ENCODE measurements at places on chromosomes 6 and 20. TPM values are rescaled to one million over a fixed set of nuclear protein-coding genes. Genes with fewer than 3 reads are reported as not detected.

GRCh38 chr6:28816909-28817807 is 106.6 kb downstream of the TRIM27 start:
- DNase-seq, result no peak
- H3K27ac ChIP-seq, result no peak overlapping the region
- H3K27me3 ChIP-seq, result peaks cover 72% of the 10 kb centered on the region
- peaks cover 17% of the 10 kb centered on the region for H3K36me3 ChIP-seq
- peak overlapping the region; percentile 7 for H3K4me3 ChIP-seq

DNA sequence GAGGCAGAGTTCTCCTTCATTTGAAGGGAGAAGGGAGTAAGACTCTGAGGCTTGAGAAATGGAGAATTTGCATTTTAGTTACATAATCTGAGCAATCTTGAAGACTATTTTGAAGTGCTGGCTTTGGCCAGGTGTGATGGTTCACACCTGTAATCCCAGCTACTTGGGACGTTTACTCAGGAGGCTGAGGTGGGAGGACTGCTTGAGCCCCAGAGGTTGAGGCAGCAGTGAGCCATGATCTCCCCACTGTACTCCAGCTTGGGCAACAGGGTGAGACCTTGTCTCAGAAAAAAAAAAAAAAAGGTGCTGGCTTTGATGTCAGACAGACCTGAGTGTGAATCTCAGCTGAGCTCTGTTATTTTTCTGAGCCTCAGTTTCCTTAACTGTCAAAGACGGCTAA is 12.4 kb upstream of the ARMC12 start:
- peaks cover 60% of the 10 kb centered on the region for H3K4me1 ChIP-seq
- no peaks in the 10 kb centered on the region for H3K27me3 ChIP-seq
- no peaks in the 10 kb centered on the region for H3K36me3 ChIP-seq
- H3K27ac ChIP-seq, result no peak overlapping the region

GRCh38 chr20:64146301-64146935 is 17.8 kb upstream of the MYT1 start:
- H3K27ac ChIP-seq, result no peak overlapping the region
- peaks cover 3% of the 10 kb centered on the region for H3K36me3 ChIP-seq
- DNase-seq, result no peak
- H3K4me3 ChIP-seq, result no peak overlapping the region
- H3K27me3 ChIP-seq, result peaks cover 3% of the 10 kb centered on the region

DNA sequence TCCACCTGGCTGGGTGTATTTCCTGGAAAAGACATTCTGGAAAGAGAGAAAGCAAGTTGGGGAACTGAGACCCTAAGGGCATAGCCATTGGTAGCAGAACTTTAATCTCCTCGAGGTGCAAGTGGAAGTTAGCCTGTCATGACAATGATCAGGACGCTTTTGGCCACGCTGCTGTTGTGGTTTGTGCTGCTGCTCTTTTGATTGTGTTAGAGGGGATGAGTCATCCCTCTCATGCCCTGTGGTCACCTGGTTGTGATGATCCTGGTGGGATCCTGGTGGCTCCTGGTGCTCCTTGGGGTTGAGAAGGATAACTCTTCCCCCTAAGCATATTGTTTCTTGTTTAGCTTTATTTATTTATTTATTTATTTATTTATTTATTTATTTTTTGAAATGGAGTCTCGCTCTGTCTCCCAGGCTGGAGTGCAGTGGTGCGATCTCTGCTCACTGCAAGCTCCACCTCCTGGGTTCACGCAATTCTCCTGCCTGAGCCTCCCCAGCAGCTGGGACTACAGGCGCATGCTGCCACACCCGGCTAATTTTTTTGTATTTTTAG is 350.3 kb downstream of the KIF16B start:
- no peak for DNase-seq
- H3K36me3 ChIP-seq, result no peaks in the 10 kb centered on the region
- H3K4me1 ChIP-seq, result no peaks in the 10 kb centered on the region
- no peaks in the 10 kb centered on the region for H3K27me3 ChIP-seq
- H3K4me3 ChIP-seq, result no peak overlapping the region
- no peak overlapping the region for H3K27ac ChIP-seq

GRCh38 chr6:159119791-159120190 is 49.4 kb upstream of the FNDC1 start:
- H3K4me3 ChIP-seq, result no peak overlapping the region
- H3K4me1 ChIP-seq, result peaks cover 5% of the 10 kb centered on the region
- no peak for DNase-seq
- no peaks in the 10 kb centered on the region for H3K36me3 ChIP-seq
- peaks cover 18% of the 10 kb centered on the region for H3K27me3 ChIP-seq
- no peak overlapping the region for H3K27ac ChIP-seq

DNA sequence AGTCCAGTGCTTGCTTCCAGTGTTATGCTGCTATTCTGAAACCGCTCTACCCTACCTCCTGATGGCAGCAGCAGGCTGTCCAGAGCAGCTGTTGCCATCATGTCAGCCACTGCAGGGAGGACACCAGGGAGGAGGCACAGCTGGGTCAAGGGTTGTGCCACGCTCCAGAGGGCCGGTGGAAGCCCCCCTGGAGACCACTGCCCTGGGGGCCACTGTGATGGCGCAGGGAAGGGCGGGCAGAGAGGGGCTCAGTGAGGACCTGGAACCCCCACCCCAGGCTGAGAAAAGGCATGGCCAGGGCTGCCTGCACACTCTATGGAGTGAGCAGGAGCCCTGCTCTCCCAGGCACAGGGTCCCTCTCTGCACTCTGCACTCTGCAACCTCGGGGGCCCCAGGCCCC is 271.3 kb upstream of the BTBD3 start:
- no peak for DNase-seq
- H3K4me1 ChIP-seq, result no peaks in the 10 kb centered on the region
- H3K36me3 ChIP-seq, result no peaks in the 10 kb centered on the region
- no peaks in the 10 kb centered on the region for H3K27me3 ChIP-seq
- no peak overlapping the region for H3K4me3 ChIP-seq

- H3K36me3 ChIP-seq, result no peaks in the 10 kb centered on the region
- DNase-seq, result no peak
- no peak overlapping the region for H3K27ac ChIP-seq
- H3K27me3 ChIP-seq, result no peaks in the 10 kb centered on the region
These were observed 17.9 kb upstream of the MOCS1 start for GRCh38 chr6:39952167-39952566.

DNA sequence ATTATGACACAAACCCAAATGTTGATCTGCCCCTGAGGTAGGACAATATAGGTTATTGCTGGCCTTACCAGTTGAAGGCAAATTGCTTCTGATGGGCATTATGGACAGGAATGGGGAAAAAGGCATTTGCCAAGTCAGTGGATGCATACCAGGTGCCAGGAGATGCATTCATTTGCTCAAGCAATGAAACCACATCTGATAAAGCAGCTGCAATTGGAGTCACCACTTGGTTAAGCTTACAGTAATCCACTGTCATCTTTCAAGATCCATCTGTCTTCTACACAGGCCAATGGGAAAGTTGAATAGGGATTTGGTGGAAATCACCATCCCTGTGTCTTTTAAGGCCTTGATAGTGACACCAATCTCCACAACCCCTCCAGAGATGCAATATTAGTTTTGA is 648.6 kb downstream of the COL12A1 start:
- H3K27me3 ChIP-seq, result no peaks in the 10 kb centered on the region
- no peak overlapping the region for H3K4me3 ChIP-seq
- H3K4me1 ChIP-seq, result no peaks in the 10 kb centered on the region
- DNase-seq, result no peak
- no peaks in the 10 kb centered on the region for H3K36me3 ChIP-seq

- H3K27ac ChIP-seq, result no peak overlapping the region
- no peak for DNase-seq
- H3K4me1 ChIP-seq, result no peaks in the 10 kb centered on the region
- H3K36me3 ChIP-seq, result no peaks in the 10 kb centered on the region
- H3K27me3 ChIP-seq, result peaks cover 2% of the 10 kb centered on the region
These were observed 214.8 kb downstream of the ADGB start for GRCh38 chr6:146813554-146813953.

DNA sequence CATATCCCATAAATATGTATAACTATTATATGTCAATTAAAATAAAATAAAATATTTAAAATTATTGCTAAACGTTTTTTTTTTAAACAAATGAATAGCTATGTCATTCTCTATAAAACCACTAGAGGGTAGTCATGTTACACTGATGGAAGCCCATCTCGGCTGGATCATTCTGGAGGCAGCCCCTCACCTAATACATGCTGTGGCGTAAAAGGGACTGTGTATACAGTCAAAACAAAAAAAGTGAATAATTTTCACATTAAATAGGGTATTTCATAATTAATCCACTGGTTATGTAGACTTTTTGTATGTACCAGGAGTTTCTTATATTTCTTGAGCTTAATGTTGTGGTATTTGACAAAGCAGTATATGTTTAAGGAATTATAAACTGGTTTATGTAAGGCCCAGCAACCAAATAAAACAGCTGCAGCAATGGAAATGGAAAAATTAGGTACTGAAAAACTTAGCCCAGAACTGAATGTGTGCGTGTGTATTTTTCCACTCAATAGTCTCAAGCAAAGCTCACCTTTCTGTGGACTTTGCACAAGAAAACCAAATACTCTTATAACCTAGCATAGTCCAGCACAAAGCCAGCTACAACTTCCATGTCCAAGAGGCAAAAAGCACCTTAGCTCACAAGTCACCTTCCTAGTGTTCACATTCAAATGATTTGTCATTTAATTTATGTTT is 81.7 kb downstream of the COL9A1 start:
- DNase-seq, result no peak
- H3K4me3 ChIP-seq, result no peak overlapping the region
- H3K27ac ChIP-seq, result no peak overlapping the region
- H3K36me3 ChIP-seq, result no peaks in the 10 kb centered on the region
- no peaks in the 10 kb centered on the region for H3K4me1 ChIP-seq

DNA sequence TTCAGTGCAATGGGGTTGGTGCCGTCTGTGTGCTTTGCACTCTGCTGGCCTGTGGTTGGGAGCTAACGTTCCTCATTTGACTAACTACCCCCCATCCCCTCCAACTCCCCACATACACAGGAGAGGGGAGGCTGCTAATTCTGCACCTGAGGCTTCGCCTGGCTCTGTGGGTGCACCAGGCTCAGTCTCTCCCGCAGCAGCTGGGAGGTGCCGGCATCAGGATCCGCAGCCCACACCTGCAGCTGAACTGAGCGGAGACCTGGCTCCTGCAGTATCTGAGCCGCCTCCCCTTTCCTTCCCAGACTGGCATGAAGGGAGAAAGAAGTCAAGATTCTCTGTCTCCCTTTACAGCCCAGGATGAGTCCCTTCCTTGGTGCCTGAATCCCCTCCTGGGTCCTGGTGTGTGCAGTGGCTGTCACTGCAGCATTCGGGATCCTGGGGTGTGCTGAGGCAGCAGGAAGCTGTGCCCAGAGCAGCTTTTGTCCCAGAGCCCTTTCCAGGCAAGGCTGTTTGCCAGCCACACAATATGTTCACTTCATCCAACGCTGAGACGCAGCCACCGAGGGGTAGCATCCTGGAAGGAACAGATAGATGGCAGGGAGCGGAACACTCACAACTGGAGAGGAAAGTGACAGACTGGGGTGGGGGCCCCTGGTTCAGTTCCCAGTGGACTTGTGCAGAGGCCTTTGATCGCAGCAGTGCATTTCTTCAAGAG is 70.2 kb downstream of the CDH4 start:
- no peaks in the 10 kb centered on the region for H3K27me3 ChIP-seq
- no peak for DNase-seq
- H3K36me3 ChIP-seq, result no peaks in the 10 kb centered on the region
- no peaks in the 10 kb centered on the region for H3K4me1 ChIP-seq
- no peak overlapping the region for H3K27ac ChIP-seq

DNA sequence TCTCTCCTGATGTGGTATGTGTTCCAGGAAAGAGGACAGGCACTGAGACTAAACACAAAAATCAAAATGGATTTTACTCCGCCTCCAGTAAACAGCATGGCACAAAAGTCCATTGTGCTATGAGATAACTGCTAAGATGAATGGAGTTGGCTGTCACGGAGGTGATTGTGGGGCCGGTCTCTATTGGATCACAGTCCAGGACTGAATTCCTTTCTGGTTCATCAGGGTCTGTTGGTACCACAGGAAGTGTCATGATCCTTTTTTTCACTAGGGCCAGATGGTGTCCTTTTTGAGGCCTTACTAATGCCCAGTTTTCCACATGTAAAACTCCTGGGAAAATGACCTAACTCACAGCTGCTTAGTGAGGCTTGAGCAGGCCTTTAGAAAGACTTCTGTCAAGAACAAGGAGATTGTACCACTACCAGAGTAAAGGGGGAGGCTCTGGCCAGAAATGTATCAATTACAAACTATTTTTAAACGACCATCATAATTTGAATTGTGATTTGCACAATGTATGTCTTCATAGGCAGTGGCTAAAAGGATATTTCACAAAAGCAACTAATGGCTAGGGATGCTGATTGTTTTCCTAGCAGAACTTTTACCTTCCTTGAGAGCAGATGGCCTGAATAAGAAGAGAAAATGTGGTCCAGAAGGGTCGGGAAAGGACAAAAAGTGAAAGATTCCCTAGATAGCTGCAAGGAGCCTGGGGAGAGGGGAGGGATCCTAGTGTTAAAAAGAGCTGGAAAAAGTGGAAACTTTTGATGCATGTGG is 192.2 kb upstream of the POU3F2 start:
- DNase-seq, result no peak
- no peaks in the 10 kb centered on the region for H3K36me3 ChIP-seq
- H3K4me1 ChIP-seq, result no peaks in the 10 kb centered on the region

DNA sequence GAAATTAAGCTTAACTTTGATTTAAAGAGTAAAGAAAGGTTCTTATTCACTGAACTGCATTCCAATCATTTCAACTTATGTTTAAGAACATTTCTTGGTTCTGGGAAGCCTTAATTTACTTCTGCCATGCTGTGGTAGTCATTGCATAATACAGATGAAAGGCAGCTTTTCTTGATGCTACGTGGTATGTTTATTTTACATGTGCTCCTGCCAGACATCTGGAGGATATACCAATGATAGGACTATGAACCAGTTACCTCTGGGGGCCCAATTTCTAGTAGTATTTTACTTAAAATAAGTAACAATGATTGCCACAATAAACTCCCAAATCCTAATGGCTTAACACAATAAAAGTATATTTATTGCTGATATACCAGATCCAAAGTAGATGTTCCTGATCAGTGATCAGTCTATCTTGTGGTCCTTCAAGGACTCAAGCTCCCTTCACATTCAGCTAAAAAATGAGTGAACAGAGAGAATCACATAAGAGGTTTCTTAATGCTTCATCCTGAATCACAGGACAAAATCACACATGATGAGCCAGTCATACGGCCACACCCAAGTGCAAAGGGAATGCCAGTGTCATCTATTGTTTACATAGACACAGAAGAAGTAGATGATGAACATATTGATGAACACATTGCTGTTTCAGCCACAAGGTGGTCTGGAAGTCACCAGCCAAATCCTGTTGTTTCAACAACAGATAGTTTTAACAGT is 56.5 kb upstream of the CCN2 start:
- DNase-seq, result no peak
- no peaks in the 10 kb centered on the region for H3K36me3 ChIP-seq
- H3K4me1 ChIP-seq, result no peaks in the 10 kb centered on the region

The LY6G6F gene
- total RNA-seq, result not detected

The NANP gene
- 5.5 TPM for total RNA-seq

The MANEA gene
- 21.0 TPM for total RNA-seq

Data from activated CD4-positive, alpha-beta memory T cell treated with anti-CD3 and anti-CD28 coated beads, Interleukin-2, amount 10 ng/mL, durations not matched to agents 7 days and 5 days (primary cell).